ENCODE measurements at places on chromosomes 6 and 20.

DNA sequence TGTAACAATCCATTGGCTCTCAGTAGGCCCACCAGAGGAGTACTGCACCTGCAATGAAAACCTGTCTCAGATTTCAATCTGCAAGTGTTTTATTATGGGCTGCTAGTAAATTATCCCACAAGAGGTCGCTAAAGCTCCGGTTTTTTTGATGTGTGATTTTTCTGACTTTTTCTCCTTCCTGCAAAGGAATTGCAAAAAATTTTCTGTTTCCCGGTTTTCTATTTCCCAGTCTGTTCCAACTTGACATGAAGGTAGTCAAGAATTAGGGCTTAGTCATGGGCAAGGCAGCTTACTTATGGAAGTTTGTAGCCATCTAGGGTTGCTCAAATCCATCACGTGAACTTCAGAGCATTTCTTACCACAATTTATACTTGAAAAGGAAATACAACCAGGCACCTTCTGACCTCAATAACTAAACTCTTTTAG lies 38.5 kb upstream of the AHI1 start:
- DNase-seq: no peak

GRCh38 chr20:37527638-37528445 lies at the start of gene BLCAP:
Gene BLCAP, minus strand, starts transcription at chr20:37527876. Its CDS starts 8,702 bp downstream, at chr20:37519174.
- peak; percentile 87 for DNase-seq

GRCh38 chr6:106677282-106677681 lies 47.9 kb downstream of the QRSL1 start:
- DNase-seq: no peak

DNA sequence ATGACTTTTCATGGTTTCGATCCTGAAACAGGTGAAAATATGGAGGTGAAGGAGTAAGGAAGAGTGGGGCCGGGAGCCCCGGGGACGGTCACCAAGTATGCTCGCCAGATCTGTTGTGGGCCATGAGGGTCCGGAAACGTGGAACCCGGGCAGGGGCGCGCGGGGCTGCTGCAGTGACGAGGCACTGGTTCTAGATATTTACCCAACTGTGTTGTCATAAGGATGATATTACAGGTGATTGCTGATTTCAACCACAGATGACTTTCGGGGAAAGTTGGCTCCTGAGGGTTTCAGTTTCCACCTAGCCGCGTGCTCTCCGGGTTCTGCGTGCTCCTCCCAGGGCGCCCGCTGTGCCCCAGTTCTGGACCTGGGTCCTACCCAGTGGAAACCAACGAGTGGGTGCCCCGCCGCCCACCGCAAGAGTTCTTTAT lies 12.2 kb downstream of the RAET1G start:
- no peak for DNase-seq

DNA sequence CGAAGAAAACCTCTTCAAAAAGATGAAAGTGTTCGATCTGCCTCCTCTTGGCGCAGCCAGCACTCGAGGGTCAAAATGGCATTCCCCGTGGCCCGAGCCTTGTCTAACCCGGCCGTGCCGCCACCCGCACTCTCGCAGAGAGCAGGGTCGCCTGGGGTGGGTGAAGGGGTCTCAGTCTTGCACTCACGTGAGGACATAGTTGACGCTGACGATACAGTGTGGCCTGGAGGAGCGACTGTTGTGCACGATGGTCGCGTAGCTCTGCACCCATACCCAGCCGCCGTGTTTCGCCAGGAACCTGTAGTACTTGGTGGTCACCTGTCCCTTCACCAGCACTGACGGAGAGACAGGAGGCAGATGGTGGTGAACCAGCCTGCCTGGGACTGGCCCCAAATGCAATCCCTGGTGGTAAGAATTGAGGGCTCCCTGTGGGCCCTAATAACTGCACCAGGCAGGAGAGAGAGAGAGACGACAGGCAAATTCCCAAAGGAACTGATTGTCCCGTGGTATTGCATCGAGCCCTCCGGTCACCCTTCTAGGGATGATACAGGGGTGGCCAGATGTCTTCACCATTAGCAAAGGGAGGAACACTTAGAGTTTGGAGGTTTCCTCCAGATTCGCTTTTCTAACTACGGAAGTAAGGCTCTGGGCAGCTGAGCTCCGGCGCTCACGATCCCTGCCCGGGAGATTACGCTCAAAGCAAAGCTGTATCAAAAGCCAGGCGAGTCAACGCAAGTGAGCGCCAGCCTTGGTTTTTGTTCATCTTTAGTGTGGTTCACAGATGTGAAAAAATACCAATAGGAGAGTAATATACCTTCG lies 17.4 kb downstream of the SIM1 start:
- no peak for DNase-seq

- no peak for DNase-seq
Measured at GRCh38 chr20:54234991-54235390, 27.1 kb downstream of the PFDN4 start.

DNA sequence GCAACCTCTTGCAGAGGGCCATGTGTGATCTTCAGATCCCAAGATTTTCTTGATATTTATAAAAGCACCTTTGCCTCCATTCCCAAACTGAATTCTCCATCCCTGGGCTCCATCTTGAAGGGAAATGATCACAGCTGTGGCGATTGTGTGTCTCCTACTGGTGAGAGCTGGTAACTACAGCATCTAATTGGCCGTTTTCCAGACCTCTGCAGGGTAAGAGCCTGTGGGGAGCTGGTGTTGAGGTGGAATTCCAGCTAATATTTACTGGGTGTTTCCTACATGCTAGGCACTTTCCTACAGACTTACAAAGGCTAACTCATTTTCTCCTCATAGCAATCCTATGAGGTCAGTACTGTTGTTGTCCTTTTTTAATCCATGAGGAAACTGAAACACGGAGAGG lies 59.2 kb upstream of the FNDC1 start:
- peak; percentile 7 for DNase-seq

- no peak for DNase-seq
Measured at GRCh38 chr6:170053966-170054661, 236.8 kb downstream of the DLL1 start.

DNA sequence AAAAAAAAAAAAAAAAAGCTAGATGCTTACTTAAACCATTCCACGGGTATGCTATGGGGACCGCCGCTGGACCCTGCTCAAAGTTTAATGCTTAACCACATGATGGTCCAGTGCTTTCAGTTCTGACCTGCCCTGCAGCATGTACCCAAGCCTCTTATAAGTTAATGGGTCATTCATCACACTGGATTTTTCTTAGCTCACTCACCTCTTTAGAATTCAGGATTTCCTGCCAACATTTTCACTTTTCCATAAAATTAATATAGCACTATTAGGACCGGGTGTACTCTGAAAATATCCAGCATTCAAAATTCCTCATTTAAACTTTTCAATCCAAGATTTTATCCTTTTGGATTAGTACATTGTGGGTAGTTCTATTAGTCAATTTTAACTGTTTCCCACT lies 140.8 kb downstream of the ALDH8A1 start:
- DNase-seq: no peak

- DNase-seq: no peak
Measured at GRCh38 chr6:11245381-11246256, 13.2 kb upstream of the NEDD9 start.
